ENCODE measurements at places on chromosomes 1 and 21. TPM values are rescaled to one million over a fixed set of nuclear protein-coding genes. Genes with fewer than 3 reads are reported as not detected.
A peak's percentile ranks its signal among the peaks of the same experiment; 100 is the strongest.

DNA sequence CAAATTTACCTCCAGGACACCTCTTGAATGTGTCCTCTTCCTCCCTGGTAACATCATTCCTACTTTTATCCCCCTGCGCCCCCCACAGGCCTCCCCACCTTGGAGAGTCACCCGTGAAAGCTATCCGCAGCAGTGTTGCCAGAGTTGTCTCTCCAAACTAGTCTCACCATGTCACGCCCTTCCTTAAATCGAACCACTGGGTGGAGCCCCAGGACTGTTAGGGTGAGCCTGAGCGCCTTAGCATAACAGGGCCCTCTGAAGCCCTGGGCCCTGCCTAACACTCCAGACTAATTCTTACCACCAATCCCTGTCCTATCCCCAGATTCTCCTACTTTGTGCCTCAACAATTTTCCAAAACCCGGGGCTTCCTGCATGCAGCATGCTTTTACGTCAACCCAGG lies 35.0 kb downstream of the HSD3B2 start:
- no peak overlapping the region for H3K27ac ChIP-seq
- no peaks in the 10 kb centered on the region for H3K27me3 ChIP-seq
- no peaks in the 10 kb centered on the region for H3K4me1 ChIP-seq
- no peak overlapping the region for H3K4me3 ChIP-seq
- peak; percentile 35 for DNase-seq

DNA sequence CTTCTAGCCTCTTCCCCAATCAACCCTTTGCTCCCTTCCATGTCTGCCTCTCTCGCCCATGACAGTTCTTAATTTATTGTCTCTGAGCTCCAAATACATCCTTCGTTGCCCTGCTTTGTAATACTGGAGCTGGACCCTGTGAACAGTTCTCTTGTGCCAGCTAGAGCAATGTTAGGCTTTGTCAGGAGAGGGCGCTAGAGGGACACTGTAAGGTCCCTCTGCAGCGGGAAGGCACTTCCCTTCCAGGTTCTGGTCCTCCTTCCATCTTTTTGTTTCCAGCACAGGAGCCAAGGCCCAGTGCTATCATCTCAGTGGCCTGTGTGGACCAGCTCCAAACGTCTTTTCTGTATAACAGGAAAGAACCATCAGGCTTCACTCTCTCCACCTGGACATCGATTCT lies 95.9 kb downstream of the PTPRU start:
- H3K36me3 ChIP-seq: peaks cover 5% of the 10 kb centered on the region
- peak; percentile 10 for DNase-seq
- no peak overlapping the region for H3K27ac ChIP-seq
- H3K4me1 ChIP-seq: no peaks in the 10 kb centered on the region
- no peak overlapping the region for H3K4me3 ChIP-seq
- no peaks in the 10 kb centered on the region for H3K27me3 ChIP-seq

- H3K27me3 ChIP-seq: no peaks in the 10 kb centered on the region
- no peak overlapping the region for H3K4me3 ChIP-seq
- H3K4me1 ChIP-seq: peaks cover 23% of the 10 kb centered on the region
- no peak overlapping the region for H3K27ac ChIP-seq
- no peak for DNase-seq
- peaks cover 16% of the 10 kb centered on the region for H3K36me3 ChIP-seq
Observed at GRCh38 chr1:208216062-208216461, 28.1 kb downstream of the PLXNA2 start.

- no peak overlapping the region for H3K27ac ChIP-seq
- DNase-seq: peak; percentile 60
- no peaks in the 10 kb centered on the region for H3K36me3 ChIP-seq
- no peak overlapping the region for H3K4me3 ChIP-seq
- H3K27me3 ChIP-seq: no peaks in the 10 kb centered on the region
Observed at GRCh38 chr1:160159846-160160245, 8.4 kb downstream of the ATP1A4 start.

- H3K4me3 ChIP-seq: no peak overlapping the region
- no peaks in the 10 kb centered on the region for H3K36me3 ChIP-seq
- peaks cover 16% of the 10 kb centered on the region for H3K4me1 ChIP-seq
- no peaks in the 10 kb centered on the region for H3K27me3 ChIP-seq
- H3K27ac ChIP-seq: no peak overlapping the region
Observed at GRCh38 chr1:205585169-205585834, 46.5 kb downstream of the ELK4 start.

C8A gene
- polyA plus RNA-seq: not detected

DCST1 gene
- 0.08 TPM for polyA plus RNA-seq
